ENCODE measurements at places on chromosomes 11 and 22.

DNA sequence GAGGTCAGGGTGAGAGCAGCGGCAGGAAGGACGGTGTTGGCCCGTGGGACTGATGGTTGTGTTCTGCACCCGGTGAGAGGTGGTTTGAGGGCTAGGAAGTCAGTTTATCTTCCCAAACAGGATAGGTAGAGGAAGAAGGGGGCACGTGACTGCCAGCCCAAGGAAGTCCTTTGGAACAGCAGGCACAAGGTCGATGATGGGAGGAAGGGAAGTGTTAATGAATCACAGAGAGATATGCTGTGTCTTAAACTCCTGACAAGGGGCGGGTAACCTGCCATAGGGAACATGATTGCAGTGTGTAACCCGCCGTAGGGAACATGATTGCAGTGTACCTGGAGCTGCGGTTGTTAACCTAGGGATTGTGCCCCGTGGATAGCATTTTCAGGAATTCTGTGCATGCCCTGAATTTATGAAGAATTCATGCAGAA, 49.0 kb downstream of the PRR5L start:
- no peak for DNase-seq

- no peak for DNase-seq
Observed at GRCh38 chr22:41015003-41015402, 63.8 kb downstream of the RBX1 start.

DNA sequence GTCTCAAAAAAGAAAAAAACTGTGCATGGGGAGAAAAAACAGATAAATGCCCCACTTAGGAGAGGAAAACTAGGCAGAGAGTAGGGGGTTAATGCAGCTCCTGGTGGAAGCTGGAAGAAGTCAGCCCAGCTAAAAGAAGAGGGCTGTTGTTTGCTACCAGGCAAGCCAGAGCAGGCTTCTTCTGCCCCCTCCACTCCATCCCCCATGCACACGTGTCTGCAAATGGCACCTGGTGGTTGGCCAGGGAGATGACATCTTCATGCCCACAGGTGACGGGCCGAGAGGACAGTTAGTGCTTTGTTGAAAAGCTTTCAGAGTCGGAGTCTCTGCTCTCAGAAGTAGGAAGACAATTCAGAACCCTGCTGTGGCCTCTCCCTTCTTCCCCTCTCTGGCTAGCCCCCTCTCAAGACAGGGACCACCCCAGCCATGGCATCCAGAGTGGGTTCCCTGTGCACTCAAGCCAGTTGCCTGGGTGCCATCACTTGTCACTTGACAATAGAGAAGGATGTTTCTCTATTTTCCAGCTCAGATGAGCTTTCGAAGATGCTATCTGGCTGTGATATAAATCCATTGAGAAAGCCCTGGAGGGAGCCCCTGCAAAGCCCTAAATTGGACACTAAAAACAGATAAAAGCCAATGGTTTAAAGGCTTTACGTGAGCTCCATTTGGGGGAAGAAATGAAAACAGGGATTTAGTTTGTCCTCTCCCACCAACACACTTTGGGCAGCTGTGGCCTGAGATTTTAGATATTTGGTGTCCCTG, 142.0 kb downstream of the TRIM29 start:
- no peak for DNase-seq

GRCh38 chr11:563066-563811, 2.5 kb downstream of the RASSF7 start:
- no peak for DNase-seq

DNA sequence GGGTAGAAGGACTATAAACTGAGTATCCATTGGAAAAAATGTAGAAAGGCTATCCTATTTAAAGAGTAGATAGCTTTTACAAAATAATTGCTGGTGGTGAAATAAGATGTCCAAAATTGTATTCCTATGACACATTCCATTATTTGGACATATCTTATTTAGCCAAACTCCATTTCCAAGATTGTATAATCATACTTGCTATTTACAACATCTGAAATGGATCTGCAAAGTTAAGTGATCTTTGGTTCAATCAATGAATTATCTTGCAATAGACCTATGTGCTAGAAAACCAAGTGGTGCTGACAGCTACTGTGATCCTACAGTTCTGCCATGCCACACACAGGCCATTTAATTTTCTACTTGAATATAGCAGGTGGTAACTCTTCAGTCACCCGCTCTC, 11.0 kb upstream of the BLID start:
- no peak for DNase-seq

DNA sequence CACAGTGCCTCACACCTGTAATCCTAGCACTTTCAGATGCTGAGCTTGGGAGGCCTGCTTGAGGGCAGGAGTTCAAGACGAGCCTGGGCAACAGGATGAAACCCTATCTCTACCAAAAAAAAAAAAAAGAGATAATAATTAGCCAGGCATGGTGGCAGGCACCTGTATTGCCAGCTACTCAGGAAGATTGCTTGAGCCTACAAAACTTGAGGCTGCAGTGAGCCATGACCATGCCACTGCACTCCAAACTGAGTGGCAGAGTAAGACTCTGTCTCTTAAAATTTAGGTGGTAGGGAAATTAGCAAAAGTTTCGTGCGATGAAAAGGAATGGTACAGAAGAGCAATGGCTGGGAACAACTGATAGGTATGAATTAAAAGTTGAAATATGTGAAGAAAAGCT, 18.0 kb downstream of the ST13 start:
- DNase-seq: no peak

- DNase-seq: no peak
Observed at GRCh38 chr11:100735949-100736675, 49.0 kb downstream of the ARHGAP42 start.

DNA sequence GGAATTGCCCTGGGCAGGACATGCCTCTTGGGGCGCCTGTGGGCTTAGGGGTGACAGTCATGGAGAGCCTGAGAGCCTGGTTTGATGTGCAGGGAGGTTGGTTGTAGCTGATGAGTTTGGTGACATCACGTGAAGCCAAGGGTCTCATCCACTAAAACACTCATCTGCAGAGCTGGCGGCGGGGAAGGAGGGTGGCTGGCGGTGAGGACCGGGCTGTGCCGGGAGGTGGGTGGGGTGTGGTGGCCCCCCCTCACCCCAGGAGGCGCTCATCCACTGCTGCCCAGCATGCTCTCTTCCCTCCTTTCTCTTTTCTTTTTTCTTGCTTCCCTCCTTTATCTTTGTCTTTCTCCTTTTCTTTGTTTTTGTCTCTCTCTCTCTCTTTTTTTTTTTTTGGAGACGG, 49.0 kb downstream of the GRAMD4 start:
- DNase-seq: no peak

- DNase-seq: no peak
Observed at GRCh38 chr11:121298774-121299173, 6.2 kb downstream of the SC5D start.

GRCh38 chr22:17486313-17486712, 77.0 kb upstream of the SLC25A18 start:
- DNase-seq: no peak

DNA sequence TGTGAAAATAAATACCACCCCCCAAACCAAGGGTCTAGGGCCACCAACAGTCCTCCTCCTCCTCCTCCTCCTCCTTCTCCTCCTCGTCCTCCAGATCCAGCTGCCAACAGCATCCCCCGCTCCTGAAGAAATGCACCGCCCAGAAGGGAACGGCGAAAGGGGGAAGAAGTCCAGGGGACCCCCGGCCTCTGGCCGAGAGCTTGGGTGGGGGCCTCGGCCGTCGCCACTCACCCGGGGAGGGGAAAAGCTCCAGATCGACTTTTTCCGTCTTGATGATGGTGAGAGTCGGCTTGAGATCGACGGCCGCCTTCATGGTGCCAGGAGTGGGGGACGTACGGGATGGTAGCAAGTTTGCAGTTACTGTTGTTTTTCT, 65.7 kb downstream of the ETS1 start:
- no peak for DNase-seq

DNA sequence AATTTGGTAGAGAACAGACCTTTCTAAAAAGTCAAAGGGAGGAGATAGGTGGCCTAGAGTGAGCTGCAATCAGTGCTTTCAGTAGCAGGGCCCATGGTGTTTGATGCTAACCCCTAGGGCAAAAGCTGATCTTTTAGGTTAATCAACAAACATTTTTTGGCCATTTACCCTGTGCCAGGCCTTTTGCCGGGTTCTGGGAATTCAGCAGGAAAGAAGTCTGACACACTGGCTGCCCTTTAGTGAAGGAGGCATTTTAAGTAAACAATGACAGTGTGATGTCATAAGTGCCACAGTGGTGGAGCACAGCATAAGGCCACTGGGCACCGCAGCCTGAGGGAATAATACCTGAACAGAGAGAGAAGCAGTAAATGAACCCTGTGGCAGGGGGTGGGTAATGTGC, 29.0 kb downstream of the C22orf31 start:
- DNase-seq: no peak

- no peak for DNase-seq
Observed at GRCh38 chr11:1237128-1237580, 14.3 kb downstream of the MUC5B start.

DNA sequence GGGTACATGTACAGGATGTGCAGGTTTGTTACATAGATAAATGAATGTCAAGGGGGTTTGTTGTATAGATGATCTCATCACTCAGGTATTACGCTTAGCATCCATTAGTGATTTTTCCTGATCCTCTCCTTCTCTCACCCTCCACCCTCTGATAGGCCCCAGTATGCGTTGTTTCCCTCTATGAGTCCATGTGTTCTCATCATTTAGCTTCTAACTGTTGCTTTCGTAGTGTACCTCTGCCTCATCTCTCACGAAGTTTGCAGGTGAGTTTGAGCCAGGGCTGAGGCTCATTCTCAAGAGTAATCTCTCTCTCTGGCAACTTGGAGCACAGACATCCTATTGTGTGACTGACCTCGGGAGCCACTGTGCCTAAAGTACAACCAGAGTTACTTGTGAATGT, 4.7 kb upstream of the HBE1 start:
- DNase-seq: no peak

DNA sequence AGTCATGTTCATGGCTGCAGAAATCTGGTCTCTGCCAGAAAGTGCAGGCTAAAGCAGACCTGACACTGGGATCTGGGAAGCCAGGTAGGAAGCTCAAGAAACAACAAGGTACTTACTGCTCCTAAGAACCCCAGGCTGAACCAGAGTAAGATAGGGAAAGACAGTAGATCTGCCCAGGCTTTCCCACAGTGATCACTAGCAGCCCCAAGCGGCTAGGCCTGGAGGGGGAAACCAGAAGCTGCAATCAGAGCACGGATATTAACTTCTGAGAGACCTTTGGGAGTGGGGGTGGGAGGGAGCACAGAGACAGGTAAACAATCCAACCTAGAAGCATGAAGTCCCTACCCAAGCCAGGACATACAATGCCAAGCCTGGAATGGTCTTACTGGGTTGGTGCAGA, 135.2 kb upstream of the C11orf58 start:
- DNase-seq: no peak

DNA sequence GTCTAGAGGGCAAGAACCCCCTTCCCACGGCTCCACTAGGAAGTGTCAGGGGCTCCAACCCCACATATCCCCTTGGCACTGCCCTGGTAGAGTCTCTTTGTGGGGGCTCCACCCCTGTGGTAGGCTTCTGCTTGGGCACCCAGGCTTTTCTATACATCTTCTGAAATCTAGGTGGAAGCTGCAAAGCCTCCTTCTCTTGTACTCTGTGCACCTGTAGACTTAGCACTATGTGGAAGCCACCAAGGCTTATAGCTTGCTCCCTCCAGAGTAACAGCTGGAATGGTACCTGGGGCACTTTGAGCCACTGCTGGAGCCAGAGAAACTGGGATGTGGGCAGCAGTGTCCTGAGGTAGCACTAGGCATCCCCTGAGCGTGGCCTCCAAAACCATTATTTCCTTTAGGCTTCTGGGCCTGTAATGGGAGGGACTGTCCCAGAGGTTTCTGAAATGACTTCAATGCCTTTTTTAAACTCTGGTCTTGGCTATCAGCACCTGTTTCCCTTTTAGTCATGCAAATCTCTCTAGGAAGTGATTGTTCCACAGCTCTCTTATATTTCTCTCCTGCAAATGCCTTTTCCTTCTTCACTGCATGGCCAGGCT, 68.4 kb downstream of the TRAF6 start:
- DNase-seq: no peak

- no peak for DNase-seq
Observed at GRCh38 chr11:126080161-126080941, 17.7 kb upstream of the CDON start.

- DNase-seq: no peak
Observed at GRCh38 chr22:38465673-38466490, 2.0 kb upstream of the KDELR3 start.

DNA sequence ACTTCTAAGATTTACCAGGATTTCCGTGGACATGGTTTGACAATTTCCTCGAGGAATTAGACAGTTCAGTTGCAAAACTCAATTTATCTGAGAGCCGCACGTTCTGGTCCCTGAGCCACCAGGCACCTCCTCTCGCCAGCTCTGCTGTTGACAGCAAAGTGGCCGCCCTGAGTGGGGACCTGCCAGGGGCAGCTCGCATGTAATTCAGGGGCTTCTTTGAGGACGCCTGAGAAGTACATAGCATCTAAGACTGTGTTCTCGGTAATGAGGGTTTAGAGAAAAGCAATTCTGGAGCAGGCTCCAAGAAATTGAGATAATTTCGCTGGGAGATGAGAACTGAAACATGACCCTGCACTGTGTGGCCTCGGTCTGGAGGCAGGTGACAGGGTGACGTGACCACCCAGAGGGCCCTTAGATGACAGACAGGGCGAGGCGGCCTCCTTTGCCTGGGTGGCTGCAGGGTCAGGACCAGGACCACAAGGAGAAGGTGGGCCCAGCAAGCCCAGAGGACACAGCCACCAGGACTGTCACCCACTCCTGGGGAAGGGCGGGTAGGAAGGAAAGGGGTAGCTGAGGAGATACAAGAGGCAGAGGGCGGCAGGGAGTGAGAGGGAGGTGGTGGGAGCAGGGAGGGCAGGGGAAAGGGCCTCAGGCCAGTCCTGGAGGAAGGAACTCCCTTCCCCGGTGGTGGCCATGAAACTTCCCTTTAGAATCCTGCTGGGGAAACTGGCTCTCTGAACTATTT, 55.0 kb downstream of the RTL6 start:
- DNase-seq: no peak

DNA sequence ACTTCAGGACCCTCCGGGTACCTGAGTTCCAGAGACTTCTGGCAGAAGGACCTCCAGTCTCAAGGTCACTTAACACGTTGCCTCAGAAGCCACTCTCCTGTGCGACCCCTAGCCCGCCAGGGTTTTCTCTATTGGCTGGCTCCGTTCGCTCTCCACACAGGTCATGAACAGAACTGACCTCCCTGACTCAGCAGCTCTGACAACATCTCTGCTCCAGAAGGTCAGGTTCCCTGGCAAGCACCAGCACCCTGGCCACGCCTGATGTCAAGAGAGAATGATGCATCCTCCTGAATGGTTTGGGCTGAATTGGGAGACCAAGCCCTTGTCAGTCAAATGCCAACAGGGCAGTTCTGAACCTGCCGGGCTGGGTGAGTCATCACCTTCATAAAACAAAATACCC, 84.3 kb upstream of the TMEM45B start:
- no peak for DNase-seq

- DNase-seq: no peak
Observed at GRCh38 chr22:39414377-39414776, 14.8 kb downstream of the TAB1 start.

GRCh38 chr11:95229993-95230809, 801 bp downstream of the SESN3 start:
- peak; percentile 9 for DNase-seq

DNA sequence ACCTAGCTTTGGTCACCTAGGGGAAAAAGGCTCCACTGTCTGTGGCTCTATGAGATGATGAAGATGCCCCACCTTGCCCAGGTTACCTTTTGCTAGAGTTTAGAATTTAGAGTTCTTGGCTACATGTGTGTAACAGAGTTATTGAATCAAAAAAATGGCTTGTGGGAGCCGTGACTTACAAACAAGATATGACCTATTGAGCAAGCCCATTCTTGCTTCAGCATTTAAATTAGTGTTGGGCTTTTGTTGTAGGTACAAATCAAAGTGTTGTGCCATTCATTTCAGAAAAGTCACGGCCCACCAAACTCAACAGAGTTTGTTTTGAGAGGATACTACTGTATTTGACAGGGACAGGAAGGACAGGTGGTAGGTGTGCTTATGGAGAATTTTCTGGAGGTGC, 768.8 kb downstream of the NTM start:
- no peak for DNase-seq
